ENCODE measurements at places on chromosomes 5 and 9. TPM values are rescaled to one million over a fixed set of nuclear protein-coding genes. Genes with fewer than 3 reads are reported as not detected.

Gene STPG3
- 0.99 TPM for total RNA-seq

Gene KIAA1958
- 9.8 TPM for total RNA-seq

Gene EPB41L4A
- total RNA-seq, result not detected

Gene SUSD3
- total RNA-seq, result 40.9 TPM

Gene SERF1A
- total RNA-seq, result 7.3 TPM

Gene CDC25C
- 7.9 TPM for total RNA-seq

Gene CDK7
- total RNA-seq, result 54.2 TPM

Gene KCNN2
- not detected for total RNA-seq
